NCI-H2029 (cell line): ENCODE measurements at places on chromosomes 4 and X.

GRCh38 chrX:69126642-69127041 lies 38.6 kb downstream of the PJA1 start:
- no peak for DNase-seq

DNA sequence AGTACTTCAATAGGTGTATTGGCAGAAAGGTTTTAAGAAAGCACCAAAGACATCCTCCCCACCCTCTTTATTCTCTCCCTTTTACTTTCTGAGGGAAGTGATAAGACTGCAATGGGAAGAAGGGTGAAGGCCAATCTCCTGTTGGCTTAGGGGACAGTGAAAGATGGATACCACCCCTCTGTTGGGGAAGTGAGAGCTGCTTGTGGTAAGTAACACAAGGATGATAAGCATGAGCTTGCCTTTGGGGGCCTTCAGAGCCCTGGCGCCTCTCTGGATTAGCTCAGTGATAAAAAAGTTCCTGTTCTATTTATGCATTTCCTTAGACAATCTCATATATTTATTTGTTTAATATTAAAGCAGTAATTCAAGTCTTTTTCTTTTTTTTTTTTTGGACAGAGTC lies 5.2 kb upstream of the KLF8 start:
- DNase-seq = no peak

- no peak for DNase-seq
Measured at GRCh38 chrX:40012039-40012867, 85.5 kb downstream of the BCOR start.

GRCh38 chrX:118666521-118666920 lies 60.9 kb upstream of the IL13RA1 start:
- DNase-seq = no peak

GRCh38 chr4:71444395-71444794 lies 105.6 kb downstream of the SLC4A4 start:
- DNase-seq = no peak

GRCh38 chrX:19198473-19198872 lies 76.2 kb upstream of the ADGRG2 start:
- no peak for DNase-seq

DNA sequence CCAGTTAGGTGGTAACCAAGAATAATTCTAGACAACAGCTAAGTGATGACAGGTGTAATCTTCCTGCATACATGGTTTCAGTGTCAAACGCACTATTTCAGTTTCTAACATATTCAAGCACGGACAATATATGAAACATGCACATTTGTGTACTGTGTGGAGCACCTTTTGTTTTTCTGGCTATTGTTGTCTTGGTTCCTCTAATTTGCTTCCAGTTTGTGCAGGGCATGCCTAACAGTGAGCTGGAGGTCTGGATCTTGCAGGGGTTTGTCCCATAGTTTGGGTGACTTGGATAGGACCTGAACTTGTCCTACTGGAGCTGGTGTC lies 70.5 kb upstream of the TBC1D9 start:
- DNase-seq = no peak

GRCh38 chrX:51420610-51421009 lies 75.8 kb downstream of the NUDT11 start:
- no peak for DNase-seq

GRCh38 chr4:6366581-6366980 lies 96.9 kb downstream of the WFS1 start:
- DNase-seq = no peak

DNA sequence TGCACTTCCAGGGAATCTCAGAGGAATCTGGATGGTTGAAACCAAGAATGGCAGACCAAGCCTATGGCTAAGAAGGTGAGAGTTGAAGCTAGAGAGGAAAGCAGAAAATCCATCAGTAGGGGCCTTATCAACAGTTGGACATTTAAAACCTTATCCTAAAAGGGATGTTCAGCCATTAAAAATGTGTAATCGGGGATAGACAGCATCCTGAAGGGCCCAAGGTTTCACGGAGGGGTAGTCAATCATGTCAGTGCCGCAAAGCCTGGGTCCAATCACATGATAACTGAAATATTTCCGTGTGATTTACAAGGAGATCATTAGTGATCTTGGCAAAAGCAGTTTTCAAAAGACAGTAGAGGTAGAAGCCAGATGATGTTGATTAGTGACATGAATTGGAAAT lies 61.9 kb upstream of the ELOVL6 start:
- DNase-seq = no peak

- DNase-seq = no peak
Measured at GRCh38 chr4:177717407-177717806, 275.2 kb upstream of the AGA start.

GRCh38 chrX:153765138-153766079 lies 1.4 kb downstream of the PLXNB3 start:
- no peak for DNase-seq

- DNase-seq = no peak
Measured at GRCh38 chrX:118717678-118718391, 9.6 kb upstream of the IL13RA1 start.

GRCh38 chrX:69130439-69130838 lies 34.8 kb downstream of the PJA1 start:
- DNase-seq = no peak

GRCh38 chr4:123300222-123301039 lies 96.2 kb upstream of the SPRY1 start:
- no peak for DNase-seq

- no peak for DNase-seq
Measured at GRCh38 chrX:39828971-39829370, 268.8 kb downstream of the BCOR start.

DNA sequence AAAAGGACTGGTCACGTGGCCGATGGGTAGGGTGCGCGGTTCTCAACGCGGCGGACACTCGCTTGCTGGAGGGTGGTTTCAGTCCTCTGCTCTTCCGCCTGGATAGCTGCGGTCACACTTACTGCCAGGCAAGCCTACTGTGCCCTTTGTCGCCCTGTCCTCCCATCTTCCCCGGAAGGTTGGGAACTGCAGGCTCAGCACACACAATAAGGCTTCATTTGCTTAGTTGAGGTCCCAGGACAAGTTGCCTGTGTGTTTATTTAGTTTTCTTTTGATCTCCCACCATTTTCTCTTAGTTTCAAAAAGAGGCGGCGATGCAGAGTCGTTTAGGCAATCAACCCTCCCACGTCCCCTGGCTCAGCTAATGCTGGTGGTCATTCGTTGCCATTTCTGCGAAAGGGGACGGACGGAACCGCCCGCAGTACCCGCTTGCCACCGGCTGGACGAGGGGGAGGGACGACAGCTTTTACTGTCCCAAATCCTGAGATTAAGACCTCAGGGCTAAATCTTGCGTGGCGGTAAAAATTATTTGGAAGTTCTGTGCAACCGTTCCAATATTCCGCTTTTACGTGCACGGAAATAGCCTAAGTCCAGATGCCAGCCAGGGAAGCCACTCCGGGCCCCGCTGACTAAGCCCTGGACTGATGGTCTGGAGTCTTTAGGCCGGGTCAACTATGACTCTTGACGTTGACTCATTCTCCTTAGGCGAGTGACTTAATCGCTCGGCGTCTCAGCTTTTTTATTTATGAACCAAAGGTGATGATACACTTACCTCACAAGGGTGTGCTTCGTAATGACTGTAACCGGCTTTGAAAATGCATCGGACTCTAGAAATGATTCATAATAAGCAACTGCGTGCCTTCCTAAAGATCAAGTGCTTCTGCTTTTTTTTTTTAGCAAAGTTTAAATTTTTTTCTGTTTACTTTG lies 671 bp upstream of the EIF4E start:
- DNase-seq = no peak

- no peak for DNase-seq
Measured at GRCh38 chr4:100340512-100341485, 150.5 kb upstream of the DDIT4L start.

DNA sequence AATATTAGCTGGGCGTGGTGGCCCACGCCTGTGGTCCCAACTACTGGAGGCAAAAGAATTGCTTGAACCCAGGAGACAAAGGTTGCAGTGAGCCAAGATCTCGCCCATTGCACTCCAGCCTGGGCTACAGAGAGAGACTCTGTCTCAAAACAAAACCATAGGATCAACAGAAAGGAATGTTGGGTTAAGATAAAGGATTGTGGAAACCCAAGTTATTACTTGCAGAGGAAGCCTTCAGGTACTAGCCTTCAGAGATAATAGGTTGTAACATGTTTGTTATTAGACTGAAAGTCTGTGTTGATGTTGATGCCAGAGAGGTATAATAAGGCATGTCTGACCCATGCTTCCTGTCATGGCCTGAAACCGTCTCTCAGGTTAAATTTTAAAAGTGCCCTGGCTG lies 16.9 kb downstream of the SSX5 start:
- no peak for DNase-seq

DNA sequence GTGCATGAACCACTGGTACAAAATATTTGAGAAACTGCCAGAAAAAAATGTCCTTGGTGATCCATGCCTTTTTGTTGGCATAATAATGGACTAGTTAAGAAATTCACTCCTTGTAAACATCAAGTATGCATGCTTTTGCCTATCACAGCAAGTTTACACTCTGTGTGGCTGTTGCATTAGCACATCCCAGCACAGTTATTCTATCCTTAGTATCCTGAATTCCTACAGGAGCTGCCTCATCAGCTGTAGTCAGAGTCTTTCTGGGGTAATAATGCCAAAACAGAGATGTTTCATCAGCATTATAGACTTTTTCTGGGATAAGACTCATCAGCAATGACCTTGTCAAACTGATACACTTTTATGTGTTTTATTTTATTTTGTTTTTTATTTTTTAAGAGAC lies 82.8 kb downstream of the CHIC2 start:
- no peak for DNase-seq

DNA sequence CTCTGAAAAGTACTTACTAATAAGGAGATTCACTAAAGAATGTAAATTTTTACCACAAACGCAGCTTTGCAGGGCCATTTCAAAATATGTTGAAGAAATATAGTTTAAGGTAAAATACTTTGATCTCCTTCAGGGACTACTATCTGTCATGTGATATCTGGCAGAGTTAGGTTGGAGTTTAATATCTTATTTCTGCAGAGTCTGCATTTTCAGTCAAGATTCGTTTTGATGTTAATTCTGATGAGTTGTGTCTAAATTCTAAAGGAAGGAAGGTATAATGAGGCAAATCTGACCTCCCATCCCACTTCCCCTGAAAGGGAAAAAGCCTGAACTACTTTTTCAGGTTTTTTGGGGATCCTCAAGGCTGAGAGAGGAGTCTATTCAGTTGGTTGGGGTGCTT lies 123.9 kb upstream of the TECRL start:
- DNase-seq = no peak

GRCh38 chrX:53481816-53482465 lies 47.8 kb upstream of the HSD17B10 start:
- peak; percentile 16 for DNase-seq

DNA sequence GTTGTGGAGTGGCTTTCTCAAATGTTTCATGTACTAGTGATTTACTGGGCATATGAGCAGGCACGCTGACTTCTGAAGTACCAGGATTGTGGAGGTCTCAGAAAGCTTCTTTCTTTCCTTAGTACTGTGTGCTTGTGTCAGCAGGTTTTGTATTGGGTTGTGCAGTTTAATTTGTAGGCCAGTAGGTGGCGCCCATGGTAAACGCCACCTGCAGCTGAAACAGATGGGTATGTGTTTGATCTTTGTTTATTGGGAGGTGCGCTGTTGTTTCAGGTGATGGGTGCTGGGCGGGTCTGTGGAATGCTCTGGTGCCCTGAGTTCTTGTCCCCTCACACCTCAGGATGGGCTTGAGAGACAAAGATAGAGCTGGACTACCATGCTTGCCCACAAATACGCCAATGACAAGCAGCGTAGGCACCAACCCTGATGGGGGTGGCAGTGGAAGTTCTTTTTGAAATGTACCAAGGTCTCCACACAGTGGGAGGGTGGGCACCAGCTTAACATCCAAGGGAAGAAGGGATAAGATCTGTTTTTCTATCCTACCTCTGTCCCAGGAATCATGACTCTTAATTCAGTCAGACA lies 141.5 kb downstream of the RPS6KA6 start:
- DNase-seq = no peak

- no peak for DNase-seq
Measured at GRCh38 chrX:152412105-152412504, 39.0 kb downstream of the GABRA3 start.

- DNase-seq = no peak
Measured at GRCh38 chrX:109830157-109830703, 97.2 kb upstream of the ACSL4 start.

DNA sequence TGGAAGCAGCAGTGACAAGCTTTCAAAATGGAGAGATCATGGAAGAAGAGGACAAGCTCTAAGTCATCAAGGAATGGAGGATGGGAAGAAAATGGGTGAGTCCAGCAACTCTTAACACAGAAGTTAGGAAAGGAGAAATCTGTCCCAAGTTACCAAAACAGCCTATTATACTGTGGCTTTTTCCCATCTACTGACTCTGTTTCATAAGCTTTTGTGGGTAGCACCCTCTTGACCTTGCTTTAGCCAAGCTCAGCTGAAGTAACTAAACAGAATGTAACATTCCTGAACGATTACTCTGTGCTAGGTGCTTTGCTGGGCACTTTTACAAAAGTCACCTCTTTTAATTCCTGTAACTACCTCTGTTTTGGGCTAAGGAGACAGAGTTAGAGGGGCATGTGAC lies 54.9 kb downstream of the MAP7D2 start:
- DNase-seq = no peak

DNA sequence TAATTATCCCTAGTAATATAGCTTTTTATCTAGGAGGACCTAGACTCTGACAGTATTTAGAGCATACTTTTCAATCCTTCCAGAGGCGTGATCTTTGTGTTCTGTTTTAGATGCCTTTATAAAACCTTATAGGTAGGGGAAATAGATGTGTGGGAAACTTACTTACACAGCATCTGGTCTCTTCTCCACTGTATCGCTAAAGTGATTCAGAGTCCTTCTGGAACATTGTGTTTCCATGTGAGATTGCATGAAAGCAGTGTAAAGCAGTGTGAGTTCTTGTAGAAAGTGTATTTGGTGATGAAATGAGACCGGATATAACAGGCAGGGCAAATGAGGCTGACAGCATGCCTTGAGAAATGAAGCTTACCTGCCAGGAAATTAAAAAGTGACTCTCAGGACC lies 9.5 kb downstream of the GABRB1 start:
- DNase-seq = no peak

DNA sequence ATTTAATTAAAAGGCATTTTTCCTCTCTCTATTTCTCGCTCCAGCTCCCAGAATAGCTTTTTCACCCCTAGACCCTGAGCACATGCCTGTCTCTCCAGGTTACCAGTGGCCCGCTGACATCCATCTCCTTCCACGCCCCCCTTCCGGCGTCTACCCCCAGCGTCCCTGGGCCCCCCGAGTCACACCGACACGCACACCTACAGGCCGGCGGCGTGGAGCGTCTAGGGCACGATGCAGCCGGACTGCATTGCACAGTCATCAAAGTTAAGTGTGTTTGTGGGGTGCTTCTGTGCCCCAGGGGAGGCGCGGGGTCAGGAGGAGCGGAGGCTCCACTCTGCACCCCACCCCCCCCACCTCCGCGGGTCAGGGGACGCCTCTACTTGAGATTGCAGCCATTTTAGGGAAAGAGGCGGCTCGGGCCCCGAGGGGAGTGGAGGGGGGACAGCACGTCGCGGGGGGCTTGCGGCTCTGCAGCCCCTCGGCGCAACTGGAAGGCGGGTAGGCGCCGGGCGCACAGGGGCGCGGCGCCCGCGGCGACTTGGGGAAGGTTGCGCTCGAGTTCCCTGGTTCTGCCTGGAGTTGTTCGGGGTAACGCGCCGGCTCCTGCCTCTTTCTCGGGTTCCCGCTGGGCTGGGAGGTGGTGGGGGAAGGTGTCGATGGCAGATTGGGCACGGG lies 112.7 kb downstream of the DHX15 start:
- DNase-seq = no peak

- no peak for DNase-seq
Measured at GRCh38 chr4:86822136-86822535, 27.0 kb downstream of the SLC10A6 start.

GRCh38 chr4:48792348-48793006 lies 12.4 kb upstream of the FRYL start:
- DNase-seq = no peak

- no peak for DNase-seq
Measured at GRCh38 chr4:134028421-134028820, 173.2 kb downstream of the PABPC4L start.
